ENCODE measurements at places on chromosomes 5 and 9. TPM values are rescaled to one million over a fixed set of nuclear protein-coding genes. Genes with fewer than 3 reads are reported as not detected.

- no peak for DNase-seq
Observed at GRCh38 chr9:76374783-76375559, 19.3 kb downstream of the RFK start.

The C5orf58 gene
- not detected for total RNA-seq

The ARL10 gene
- 15.6 TPM for total RNA-seq

The TSSK1B gene
- not detected for total RNA-seq

DNA sequence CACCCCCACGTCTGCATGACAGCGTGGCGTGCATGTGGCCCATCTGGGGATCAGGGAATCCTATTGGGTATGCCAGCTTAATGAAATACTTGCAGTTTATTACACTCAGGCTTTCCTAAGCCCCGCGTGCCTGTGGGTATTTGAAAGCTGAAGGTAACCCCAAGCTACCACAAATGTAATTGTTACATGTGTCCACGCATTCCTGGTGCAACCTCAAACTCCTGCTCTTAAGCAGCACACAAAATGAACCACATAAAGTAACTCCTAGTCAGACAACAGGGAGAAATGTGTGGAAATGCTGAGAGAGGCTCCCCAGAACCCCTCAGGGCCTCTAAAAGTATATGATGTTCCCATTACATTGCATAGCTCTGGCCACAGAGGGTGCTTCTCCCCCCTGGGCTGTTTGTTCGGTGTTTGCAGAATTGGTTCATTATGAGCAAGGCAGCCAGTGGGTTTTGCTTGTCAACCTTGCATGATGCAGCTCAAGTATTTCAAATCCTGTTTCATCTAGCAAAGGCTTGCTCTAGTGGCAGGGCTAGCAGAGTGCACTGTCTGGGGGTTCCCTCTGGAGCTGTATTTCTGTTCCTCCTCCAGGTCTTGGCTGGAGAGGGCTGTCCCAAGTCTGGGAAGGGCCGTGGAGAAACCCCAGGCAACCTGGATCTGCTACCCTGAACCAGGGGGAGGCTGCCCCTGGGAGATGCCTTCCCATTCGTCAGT, 1.8 kb upstream of the DCANP1 start:
- no peak for DNase-seq

- DNase-seq = no peak
Observed at GRCh38 chr9:68740561-68740960, 35.5 kb downstream of the PIP5K1B start.

GRCh38 chr9:134477342-134477925, 151.2 kb downstream of the RXRA start:
- no peak for DNase-seq

DNA sequence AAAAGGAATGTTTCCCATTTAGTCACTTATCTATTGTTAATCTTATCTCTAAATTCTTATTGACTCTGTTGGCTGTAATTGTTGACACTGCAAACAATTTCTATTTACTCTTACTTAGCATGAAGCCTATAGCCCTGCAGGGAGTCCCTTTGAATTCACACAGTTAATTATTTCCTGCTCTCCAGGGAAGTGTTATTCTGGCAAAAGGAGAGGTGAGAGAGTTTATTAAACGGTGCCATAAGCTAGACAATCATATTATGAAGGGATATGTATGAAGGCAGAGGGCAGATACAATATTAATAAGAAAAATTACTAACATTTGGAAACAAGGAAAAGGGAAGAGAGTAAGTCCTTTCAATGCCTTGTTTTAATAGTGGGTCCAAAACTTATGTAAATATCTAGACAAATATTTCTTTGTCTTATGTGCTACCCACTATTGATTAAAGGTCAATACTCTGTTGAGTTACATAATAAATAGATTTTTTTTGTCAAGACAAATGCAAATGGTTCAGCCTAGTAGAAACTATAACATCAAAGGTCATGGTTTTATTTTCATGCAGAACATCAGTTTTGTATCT, 107.1 kb downstream of the CDH18 start:
- no peak for DNase-seq

DNA sequence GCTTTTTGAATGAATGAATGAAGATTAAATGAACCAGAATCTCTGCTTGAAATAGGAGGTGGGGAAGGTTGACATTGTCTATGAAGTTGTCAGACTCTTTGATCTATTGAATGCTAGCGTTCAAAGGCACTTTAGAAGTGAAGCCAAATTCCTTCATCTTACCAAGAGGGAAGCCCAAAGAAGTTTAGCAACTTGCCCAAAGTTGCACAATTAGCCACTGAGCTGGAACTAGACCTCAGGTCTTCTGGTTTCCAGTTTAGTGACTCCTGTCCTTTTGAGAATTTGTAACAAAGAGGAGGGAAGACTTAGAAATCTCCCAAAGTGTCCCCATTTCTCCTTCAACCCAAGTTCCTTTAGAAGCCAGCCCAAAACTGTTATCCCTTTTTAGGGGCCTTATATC, 20.7 kb upstream of the SLC1A3 start:
- no peak for DNase-seq

GRCh38 chr9:2260417-2261306, 245.5 kb downstream of the SMARCA2 start:
- DNase-seq = no peak

GRCh38 chr5:57741336-57741735, 258.7 kb upstream of the ACTBL2 start:
- DNase-seq = no peak

GRCh38 chr9:98958271-98958984, 14.7 kb downstream of the COL15A1 start:
- no peak for DNase-seq

DNA sequence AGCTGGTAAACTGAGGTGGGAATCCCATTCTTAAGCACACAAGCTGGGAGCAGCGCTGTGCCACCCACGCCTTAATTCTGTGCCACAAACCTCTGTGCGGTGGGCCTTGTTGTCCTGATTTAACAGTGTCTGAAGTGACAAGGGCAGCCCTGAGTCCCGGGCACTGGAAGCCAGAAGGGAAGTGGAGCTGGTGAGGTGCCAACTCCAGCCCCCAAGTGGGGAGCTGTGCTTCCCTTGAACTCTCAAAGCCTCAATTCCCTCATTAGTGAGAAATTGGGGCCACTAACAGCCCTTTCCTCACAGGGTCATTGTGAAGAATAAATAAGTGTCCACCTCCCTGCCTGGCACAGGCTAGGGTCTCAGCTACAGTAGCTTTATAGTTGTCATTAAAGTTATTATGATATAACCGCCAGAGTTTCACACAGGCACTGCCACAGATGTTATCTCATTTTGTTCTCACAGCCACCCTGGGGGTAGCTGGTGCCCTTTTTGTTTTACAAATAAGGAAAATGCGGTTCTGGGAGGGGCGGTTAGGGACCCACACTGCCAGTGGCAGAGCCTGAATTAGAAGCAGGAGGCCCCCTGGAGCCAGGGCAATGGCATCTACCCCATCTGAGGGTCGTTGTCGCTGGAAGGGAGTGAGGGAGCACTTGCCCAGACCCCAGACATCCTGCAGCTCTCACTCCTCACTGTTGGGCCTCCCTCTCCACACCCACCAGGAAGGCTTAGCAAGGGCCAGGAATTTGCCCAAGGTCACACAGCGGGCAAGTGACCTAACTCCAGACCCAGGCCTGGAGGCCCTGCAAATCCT, 2.1 kb upstream of the TLX3 start:
- no peak for DNase-seq

DNA sequence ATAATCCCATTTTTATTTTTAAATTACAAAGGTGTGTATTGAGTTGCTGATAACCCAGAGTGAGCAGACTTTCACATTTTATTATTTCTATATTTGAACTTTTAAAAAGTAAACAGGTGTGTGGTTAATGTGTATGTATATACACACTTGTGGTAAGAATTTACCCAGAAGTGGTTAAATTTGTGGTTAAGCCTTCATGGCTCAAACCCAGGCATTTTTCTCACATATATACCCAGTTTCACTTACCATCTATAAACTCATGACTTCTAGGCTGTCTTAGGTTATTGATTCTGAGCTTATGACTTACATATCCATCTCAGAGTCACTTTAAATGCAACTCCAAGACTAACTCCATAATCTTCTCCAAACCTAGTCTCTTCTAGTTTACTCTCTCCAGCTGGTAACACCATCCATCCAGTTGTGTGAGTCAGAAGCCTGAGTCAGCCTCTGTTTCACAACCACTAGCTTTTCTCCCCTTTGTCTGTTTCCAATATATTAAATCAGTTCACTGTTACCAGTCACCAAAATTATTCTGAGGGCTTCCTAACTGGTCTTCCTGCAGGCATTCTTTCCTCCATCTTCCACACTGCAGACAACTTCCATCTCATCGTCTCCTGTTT, 20.2 kb downstream of the ZBED3 start:
- DNase-seq = no peak

The VLDLR gene
- 17.1 TPM for total RNA-seq

The REEP2 gene
- total RNA-seq = 3.1 TPM

- no peak for DNase-seq
Observed at GRCh38 chr5:139079225-139079990, 118.8 kb downstream of the SIL1 start.
